Left cardiac atrium (tissue), 4 donors: ENCODE measurements at places on chromosomes 16 and 17. TPM values are rescaled to one million over a fixed set of nuclear protein-coding genes. Genes with fewer than 3 reads are reported as not detected.

- DNase-seq = peak; percentile 75
Measured at GRCh38 chr16:67542464-67542863, 13.8 kb downstream of the RIPOR1 start.

DNA sequence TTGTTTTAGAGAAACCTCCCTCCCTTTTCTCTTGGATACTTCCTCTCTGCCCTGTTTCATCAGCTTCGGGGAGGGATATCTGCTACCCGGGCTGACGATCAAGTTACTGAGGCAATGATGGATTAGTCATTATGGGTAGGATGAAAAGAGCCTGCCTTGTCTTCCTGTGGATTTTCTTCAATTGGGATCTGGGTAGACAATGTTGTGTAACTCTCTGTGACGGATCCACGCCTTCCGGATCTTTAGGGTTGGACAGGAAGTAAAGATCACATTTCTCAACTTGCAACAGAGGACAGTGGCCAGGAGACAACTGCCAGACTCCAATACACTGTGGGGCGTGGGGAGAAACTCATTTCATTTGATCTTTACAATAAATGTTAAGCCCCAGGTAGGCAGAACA, 11.3 kb upstream of the CHST6 start:
- peak; percentile 64 for DNase-seq

DNA sequence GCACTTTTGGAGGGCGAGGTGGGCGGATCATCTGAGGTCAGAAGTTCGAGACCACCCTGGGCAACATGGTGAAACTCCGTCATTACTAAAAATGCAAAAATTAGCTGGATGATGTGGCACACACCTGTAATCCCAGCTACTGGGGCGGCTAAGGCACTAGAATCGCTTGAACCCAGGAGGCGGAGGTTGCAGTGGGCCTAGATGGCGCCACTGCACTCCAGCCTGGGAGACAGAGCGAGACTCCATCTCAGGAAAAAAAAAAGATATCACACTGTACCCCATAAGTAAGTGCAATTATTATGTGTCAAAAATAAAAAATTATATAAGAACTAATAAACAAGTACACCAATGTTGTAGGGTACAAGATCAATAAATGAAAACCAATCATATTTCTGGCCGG, 200.0 kb downstream of the CDRT15L2 start:
- no peak for DNase-seq

- DNase-seq = no peak
Measured at GRCh38 chr17:34728771-34729310, 149.5 kb downstream of the TMEM132E start.

- peak; percentile 60 for DNase-seq
Measured at GRCh38 chr17:77096570-77097214, 44.1 kb upstream of the SEC14L1 start.

DNA sequence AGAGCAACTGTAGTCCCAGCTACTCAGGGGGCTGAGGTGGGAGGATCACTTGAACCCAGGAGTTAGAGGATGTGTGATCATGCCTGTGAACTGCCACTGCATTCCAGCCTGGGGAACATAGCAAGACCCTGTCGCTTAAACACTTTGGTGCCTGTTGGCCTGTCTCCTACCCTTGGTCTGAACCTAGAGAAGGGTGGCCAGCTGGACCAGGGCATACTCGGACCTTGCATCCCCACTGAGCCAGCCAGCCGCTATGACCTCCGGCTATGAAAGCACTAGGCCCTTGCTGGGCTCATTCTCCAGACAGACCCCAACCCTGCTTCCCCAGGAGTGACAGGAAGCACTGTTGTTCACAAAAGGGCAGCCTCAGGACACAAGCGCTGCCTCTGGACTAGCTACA, 4.6 kb downstream of the IFT20 start:
- no peak for DNase-seq

- peak; percentile 40 for DNase-seq
Measured at GRCh38 chr17:75457047-75457654, 716 bp downstream of the TMEM94 start.

- no peak for DNase-seq
Measured at GRCh38 chr17:9643611-9644010, 1.7 kb upstream of the USP43 start.

DNA sequence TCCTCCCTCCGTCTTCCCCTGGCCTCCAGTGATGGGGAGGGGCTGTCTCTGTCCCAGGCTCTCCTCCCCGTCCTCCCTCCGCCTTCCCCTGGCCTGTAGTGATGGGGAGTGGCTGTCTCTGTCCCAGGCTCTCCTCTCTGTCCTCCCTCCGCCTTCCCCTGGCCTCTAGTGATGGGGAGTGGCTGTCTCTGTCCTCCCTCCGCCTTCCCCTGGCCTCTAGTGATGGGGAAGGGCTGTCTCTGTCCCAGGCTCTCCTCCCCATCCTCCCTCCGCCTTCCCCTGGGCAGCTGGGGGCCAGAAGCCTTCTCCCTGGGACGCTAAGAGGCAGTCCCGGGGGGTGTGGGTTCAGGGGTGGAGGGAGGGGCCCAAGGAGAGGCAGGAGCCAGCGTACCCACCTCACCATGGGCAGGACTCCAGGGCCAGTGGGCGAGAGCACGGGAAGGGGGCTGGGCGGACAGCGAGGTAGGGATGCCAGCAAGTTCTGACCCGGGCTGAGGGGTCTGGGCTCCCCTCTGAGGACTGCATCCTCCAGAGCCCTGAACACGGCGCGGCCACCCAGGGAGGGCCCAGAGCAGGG, 14.8 kb downstream of the UTS2R start:
- peak; percentile 27 for DNase-seq

GRCh38 chr16:47511882-47512281, 50.8 kb downstream of the PHKB start:
- no peak for DNase-seq

GRCh38 chr17:66885417-66885816, 50.5 kb downstream of the CACNG5 start:
- DNase-seq = no peak

GRCh38 chr16:80105160-80105559, 435.6 kb upstream of the DYNLRB2 start:
- no peak for DNase-seq

DNA sequence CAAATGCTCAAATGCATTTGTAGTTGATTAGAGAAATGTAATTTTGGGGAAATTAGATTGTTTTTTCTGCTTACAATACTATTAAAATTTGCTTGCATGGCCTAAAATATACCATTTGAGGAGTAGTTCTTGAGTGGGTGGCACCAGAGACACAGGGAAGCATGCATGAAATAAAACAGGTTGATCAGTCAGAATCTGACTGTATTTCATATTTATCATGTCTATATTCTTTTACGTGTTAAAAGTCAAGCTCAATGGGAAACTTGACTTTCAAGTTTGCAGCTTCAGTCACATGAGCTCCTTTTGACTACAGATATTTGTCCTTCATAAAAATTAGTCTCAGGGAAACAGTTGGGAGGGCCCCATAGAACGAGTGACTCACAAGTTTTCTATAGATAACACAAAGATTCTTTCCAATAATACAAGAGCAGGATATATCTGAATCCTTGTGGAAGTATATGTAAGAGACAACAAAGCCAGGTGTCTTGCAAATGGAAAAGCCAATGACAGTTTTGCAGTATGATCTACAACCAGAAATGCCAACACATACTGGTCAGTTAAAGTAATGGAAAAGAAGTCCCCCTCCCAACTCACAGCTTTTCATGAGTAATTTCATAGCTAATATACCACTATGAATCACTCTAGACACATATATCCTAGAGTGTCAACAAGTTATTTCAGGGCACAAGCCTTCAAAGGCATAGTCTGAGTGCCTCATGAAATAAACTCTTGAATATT, 42.2 kb upstream of the CORO6 start:
- no peak for DNase-seq

DNA sequence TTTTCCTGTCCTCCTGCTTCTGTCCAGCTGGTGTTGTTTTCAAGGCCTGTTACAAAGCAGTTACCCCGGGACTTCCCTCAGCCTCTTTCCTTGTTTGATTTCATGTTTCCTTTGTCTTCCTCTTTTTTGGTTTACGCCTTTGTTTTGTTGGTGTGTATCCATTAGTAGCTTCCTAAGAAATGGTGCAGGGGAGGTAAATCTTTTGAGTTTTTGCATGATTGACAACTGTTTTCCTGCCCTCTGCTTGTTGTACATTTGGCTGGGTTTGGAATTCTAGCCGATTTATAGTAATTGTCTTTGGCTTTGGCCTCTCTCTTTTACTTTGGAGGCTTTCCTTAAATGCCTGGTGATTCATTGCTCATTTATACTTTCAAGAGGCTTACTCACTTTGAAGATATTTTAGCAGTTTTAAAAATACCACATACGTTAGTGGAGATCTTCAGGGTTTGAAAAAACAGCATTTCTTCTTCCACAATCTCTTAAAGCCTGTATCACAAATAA, 32.8 kb downstream of the DNAH2 start:
- no peak for DNase-seq

- no peak for DNase-seq
Measured at GRCh38 chr17:58224315-58224714, 5.3 kb upstream of the MKS1 start.

- DNase-seq = peak; percentile 67
Measured at GRCh38 chr17:9905902-9906301, 831 bp upstream of the RCVRN start.

DNA sequence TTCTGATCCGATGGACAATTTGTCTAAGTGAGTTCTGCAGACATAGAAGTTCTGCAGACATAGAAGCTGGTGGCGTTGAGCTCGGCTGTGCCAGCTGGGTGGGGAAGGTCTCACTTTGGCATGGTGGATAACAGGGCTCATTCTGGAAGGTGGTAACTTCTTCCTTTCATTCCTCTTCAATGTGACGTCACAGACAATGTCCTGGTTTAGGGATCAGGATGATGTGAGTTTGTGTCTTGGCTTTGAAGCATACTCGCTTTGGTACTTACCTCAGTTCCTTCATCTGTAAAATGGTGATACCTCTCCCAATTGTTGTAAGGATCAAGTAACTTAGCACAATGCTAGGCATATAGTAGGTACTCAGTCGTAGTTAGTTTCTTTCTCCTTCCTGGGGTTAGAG, 408.8 kb upstream of the ASIC2 start:
- no peak for DNase-seq

GRCh38 chr17:78986048-78986648, 6.4 kb upstream of the LGALS3BP start:
- no peak for DNase-seq

- no peak for DNase-seq
Measured at GRCh38 chr17:28733346-28733745, 4.8 kb downstream of the NEK8 start.

- DNase-seq = peak; percentile 17
Measured at GRCh38 chr16:58021661-58022551, 3.6 kb upstream of the MMP15 start.

DNA sequence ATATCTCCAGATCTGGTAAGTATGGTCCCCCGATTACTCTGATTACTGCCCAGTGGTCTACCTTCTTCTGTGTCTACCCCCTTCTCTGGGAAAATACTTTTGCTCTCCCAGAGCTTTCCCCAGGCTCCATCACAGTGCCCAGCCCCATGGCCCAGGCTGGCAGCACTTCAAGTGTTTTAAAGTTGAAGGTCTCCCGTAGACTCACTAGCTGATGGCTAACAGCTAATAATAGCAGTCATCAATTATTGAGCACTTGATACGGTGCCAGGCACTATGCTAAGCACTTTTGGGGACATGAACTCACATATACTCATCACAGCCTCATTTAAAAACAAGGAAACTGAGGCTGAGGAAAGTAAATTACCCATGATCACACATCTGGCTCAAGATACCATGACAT, 33.4 kb downstream of the DCUN1D3 start:
- DNase-seq = no peak

DNA sequence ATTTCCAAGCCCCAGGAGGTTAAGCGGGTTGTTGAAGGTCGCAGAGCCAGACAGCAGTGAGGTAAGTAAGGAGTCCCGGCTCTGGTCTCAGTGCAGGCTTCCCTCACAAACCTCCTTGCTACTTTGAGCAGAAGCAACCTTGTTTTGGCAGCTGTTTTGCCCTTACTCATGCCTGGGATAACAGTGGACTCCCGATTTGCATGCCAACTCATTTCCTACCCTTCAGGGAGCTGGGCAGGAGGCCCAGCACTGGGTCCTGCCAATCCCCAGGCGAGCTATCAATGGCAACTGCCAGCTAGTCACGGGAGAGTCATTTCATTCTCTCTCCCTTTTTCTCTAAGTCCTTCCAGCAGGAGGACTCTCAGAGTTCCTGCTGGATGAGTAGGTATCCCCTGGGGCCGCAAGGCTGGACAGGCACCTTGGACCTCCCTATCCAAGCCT, 72.0 kb upstream of the KSR1 start:
- DNase-seq = peak; percentile 67

DNA sequence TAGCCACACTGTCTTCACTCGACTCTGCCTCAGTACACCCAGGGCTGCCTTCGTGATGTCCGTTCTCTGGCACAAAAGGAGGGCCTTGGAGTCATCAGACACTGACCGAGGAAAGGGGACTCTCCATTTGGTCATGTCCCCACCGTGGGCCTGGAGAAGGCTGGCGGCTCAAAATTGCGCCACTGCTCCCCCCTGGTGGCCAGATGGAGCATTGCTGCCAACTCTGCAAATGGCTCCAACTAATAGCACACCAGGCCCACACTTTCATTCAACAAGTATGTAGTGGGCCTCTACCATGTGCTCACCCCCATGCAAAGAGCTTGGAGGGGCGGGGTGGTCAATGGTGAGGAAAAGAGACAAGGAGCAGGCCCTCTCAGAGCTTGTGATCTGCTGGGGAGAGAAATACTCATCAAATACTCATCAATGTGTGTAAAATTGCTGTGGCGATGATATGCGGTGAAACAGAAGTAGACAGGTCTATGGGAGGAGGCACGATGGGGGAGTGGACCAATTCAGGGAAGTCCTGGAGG, 5.2 kb upstream of the GRIN2C start:
- peak; percentile 77 for DNase-seq

GRCh38 chr16:736936-737481, 3.8 kb downstream of the CIAO3 start:
- no peak for DNase-seq

GRCh38 chr16:3444032-3444388, 530 bp downstream of the NAA60 start:
- no peak for DNase-seq

- DNase-seq = no peak
Measured at GRCh38 chr16:13795131-13795530, 124.8 kb upstream of the ERCC4 start.

GRCh38 chr16:82824408-82824807, 197.6 kb downstream of the CDH13 start:
- DNase-seq = no peak

The SNAI3 gene
- 0.55 TPM for total RNA-seq

The TERB1 gene
- total RNA-seq = not detected

The C1QL1 gene
- 2.9 TPM for total RNA-seq

The VAT1L gene
- total RNA-seq = 14.3 TPM

The TBC1D3B gene
- total RNA-seq = 2.2 TPM

The TVP23A gene
- total RNA-seq = 1.3 TPM

The CACNB1 gene
- total RNA-seq = 5.4 TPM

The HERPUD1 gene
- total RNA-seq = 113 TPM

The HBM gene
- total RNA-seq = not detected

The CRHR1 gene
- not detected for total RNA-seq

The ACSF2 gene
- 64.8 TPM for total RNA-seq

The CCDC144A gene
- total RNA-seq = 4.7 TPM

The PERCC1 gene
- not detected for total RNA-seq
